Muscle of leg (tissue), 16 donors: ENCODE measurements at places on chromosomes 1 and 21. TPM values are rescaled to one million over a fixed set of nuclear protein-coding genes. Genes with fewer than 3 reads are reported as not detected.

DNA sequence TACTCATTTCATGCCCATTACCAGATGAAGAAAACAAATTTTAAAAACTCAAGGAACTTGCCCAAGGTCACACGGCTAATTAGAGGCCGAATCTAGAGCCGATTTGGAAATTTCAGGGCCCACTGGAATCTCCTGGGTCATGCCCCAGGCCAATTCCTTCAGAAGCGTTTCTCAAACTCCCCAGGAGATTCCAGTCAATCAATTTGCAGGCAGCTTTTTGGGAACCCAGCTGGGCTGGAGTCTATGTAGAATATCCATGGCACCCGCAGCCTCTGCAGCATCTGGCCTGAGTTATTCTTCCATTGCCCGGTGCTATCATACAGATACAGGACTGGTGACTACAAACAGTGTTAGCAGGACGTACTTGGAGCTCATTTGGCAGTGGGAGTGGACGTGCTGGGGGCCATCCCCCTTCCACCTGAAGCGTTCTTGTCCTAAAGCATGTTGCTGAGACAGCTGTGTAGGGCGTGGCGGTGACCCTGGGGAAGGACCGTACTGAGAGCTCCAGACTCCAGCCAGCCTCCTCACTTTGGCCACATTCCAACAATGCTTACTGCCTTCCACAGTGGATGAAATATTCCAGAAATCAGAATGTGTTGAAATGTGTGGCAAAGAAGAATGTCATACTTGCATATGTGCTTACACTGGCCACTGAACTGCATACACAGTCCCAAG lies 38.3 kb downstream of the ABCG1 start:
- peak; percentile 64 for DNase-seq

GRCh38 chr1:180881806-180882509 lies 30.7 kb upstream of the KIAA1614 start:
- DNase-seq = peak; percentile 67

DNA sequence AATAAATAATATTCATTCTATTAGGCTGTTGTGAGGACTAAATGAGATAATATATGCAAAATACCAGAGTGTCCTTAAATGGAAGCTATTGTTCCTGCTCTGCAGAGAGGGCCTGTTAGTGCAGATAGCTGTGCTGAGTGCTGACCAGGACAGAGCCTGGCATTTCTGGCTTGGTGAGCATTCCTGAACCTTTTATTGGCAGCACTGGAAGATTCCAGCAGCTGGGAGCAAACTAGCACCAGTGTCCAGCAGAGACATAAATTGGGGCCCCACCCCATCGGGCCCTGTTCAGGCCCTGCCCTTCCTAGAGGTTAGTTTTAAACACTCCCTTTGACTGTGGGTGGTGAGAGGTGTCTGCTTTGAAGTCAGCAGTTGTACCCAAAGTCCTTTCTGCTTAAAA lies 85.9 kb upstream of the GADD45A start:
- no peak for DNase-seq

GRCh38 chr1:211734359-211734758 lies 58.9 kb upstream of the NEK2 start:
- DNase-seq = no peak

GRCh38 chr1:235468970-235469369 lies 35.3 kb downstream of the B3GALNT2 start:
- no peak for DNase-seq

NMNAT2 gene
- total RNA-seq = 0.49 TPM

KRTAP7-1 gene
- total RNA-seq = not detected

PEX11B gene
- 18.0 TPM for total RNA-seq
